ENCODE measurements at places on chromosomes 1 and 21.

DNA sequence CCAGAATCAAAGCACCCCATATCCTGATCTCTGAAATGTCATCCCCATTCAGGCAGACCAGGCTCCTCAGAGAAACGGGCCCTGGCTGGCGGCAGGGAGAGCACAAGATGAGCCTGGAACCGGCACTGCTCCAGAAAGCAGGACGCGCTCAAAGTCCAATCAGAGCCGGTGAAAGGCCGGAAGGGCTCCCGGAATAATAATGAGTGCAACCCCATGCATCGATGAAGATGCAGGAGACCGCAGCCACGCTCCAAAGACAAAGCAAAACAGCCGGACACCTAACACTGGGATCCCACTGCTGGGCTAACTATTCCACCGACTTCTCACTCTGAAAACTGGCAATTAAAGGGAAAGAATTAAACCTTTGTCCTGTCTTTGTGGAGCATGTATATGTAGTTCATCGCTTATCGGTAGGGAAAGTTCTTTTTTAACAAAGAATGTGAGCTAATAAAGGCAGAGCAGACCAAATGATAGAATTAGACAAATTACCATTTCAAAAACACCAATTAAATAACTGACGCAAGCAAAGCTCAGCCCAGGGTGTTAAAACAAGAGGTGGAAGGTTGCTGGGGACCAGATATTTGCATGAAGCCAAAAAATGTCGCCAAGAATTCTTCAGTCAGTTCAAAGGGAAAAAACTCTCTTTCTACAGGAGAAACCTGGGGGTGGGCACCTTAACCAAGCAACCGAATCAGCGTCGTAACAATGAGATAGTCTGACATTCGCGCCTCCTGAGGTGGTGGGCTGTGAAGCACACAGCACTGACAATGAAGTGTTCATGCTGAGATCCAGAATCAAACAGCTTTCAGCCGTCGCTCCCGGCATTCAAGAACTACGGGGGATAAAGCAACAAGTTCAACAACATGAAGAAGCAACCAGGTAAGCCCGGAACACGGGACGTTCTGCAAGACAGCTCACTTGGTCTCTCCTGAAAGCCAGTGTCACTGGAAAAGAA is 95.2 kb downstream of the NPHP4 start:
- DNase-seq, result no peak

DNA sequence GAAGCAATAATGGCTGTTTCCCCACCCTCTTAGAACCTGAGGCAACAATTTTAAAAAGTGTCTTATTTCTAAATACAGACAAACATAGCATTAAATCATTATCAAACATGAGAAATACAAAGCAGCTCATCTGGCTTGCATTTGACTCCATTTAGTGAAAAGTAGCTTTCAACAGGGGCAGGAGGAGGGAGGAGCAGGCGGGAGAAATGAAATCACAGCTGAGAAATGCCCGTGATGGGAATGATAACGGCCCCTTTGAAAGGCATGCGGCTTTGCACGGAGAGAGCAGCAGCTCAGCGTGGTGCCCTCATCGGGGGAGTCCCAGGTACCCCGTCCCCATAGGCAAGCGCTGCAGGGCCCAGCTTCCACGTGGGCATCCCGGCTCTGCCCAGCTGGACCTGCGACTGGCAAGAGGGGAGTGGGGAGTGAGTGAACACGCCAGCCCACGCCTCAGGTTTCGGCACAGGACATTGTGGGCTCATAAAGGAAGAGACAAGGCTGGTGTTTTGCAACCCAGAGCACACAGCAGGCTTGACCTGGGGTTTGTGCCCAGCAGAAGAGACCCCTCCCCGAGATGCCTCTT is 134.6 kb downstream of the NPHP4 start:
- DNase-seq, result no peak

GRCh38 chr21:16767201-16767600 is 745.6 kb upstream of the CXADR start:
- DNase-seq, result no peak

DNA sequence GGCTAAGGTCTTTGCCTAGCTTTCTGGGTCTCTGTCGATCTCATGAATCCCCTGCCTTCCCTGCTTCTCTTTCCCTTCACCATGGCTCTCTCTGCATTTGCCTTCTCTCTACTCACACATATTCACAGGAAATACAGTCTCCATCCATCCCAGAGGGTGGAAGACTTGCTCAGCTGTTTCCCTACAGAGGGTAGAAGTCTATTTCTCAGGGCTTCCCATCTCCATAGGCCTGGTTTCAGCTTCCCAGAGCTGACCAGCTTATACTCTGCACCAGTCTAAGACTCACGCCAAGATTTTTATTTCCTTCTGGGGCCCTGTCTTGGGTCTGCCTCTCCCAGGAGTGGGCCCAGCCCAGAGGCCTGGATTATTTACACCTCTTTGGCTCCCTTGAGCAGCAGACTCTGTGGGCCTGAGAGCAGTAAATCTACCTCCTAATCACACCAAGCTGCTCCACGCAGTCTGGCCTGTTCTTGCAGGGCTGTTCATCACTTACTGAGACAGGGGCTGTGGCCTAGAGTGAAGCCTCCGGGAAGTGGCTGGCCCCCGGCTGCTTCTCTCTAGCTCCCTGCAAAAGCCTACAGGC is 102.5 kb downstream of the PLXNA2 start:
- DNase-seq, result no peak

DNA sequence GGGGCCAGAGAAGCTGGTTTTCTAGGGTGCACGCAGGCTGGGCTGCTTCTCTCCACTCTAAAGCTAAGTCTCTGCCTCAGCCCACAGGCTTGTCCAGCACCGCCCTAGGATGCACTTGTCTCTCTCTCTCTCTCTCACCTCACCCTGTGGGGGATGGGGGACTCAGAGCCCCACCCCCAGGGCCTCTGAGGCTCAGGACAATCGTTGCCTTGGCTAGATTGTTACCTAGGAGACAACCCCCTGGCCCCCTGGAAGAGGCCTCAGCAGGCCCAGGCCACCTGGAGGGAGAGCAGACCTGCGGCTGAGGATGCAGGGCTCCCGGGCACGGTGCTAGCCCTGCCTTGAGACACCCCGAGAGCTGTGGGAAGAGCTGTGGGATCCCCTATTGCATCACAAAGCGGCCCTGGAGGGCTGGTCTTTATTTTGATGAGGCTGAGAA is at the start of gene ACTRT2:
TSS of gene ACTRT2 (plus strand) at position 235 of the 439 bp plus-strand sequence. CDS start 220 bp downstream, outside the sequence.
- DNase-seq, result no peak

- no peak for DNase-seq
Measured at GRCh38 chr21:46340998-46341397, 17.0 kb downstream of the PCNT start.

DNA sequence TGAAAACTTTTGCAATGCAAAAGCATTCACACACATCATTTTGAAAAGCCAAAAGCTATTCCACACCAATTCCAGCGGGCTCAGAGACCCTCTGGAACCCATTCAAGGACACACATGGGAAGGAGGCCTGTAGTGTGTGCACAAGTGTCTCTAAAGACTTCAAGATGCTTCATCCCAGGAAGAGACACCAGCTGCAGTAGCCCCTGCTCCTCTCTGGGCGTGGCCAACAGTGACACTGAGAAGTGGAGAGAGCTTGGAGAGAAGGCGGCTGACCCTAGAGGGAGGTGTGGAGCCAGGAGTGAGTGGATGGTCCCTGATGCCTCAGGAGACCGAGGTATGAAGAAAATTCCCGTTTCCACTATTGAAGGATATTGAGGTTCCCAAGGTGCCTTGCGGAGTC is 14.9 kb upstream of the TNNI1 start:
- no peak for DNase-seq

DNA sequence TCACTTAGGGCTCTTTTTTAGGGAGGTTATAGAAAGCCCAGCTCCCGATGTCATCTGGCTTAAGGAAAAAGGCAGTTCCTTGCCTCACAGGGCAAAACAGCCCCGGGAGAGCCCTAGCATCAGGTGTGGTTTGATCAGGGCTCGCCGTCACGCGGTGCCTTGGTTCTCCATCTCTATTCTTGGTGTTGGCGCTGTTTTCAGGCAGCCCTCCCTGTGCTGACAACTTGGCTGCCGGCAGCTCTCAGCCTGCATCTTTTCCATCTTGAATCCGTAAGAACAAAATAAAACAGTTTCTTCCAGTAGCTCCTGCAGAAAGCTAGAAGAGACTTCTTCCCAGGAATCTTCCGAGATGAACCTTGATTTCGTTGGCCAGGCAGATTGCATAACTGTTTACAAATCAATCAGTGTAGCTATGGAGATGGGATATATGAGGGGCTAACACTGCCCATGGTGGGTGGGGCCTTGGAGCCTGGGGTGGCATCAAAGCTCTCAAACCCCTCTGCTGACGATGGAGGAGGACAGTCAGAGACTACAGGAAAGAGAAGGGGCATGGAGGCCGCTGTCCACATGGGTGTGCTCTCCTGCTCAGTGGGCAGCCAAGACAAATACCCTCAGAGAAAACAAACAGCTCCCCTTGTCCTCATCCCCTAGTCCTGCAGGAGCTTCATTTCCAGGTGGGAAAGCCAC is 370.7 kb upstream of the C1orf174 start:
- no peak for DNase-seq

- DNase-seq, result no peak
Measured at GRCh38 chr1:10529091-10529490, 54.3 kb downstream of the PEX14 start.

- DNase-seq, result no peak
Measured at GRCh38 chr1:234870020-234870981, 258.3 kb downstream of the TOMM20 start.

DNA sequence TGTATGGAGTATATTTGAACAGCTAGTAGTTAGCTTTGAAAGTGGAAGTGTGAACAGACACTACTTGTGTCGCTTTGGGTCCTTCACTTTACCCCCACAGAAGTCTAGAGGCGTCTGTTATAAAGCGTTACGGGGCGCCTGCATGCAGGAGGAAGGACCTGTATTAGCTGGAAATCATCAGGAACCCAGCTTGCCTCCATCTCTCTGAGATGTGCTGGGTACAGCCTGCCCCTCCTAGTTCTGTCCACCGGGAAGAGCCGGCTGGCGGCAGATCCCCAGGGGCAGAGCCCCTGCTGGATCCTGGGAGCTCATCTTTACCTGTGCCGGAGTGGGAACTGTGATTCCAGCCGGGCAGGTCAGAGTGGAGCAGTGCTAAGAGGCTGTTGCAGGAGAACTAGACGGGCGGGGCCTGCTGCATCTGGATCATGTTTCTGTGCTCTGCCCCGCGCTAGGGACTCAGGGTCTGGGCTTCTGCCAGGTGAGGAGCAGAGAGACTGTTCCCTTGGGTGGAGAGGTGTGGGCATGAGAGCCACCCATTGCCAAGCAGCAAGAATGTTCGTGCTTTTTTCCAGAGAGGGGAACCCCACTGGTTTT is 22.3 kb upstream of the SPSB1 start:
- no peak for DNase-seq

DNA sequence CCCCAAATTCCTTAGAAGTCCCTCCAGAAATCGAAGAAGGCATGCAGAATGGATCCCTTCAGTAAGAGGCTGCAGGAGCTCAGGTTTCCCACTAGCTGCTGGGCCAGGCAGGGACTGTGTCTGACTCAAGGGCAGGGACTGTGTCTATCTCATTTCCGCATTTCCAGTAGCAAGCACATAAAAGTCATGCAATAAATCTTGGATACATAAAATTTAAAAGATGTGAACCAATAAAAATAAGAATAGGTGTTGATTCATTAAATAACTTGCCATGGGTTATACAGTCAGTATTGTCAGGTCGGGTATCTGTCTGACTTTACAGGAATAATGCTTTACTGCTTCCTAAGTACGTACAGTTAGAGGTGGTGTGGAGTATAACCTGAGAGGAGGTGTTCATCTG is 15.2 kb downstream of the PM20D1 start:
- no peak for DNase-seq

- no peak for DNase-seq
Measured at GRCh38 chr1:116273042-116273783, 99.8 kb upstream of the ATP1A1 start.

DNA sequence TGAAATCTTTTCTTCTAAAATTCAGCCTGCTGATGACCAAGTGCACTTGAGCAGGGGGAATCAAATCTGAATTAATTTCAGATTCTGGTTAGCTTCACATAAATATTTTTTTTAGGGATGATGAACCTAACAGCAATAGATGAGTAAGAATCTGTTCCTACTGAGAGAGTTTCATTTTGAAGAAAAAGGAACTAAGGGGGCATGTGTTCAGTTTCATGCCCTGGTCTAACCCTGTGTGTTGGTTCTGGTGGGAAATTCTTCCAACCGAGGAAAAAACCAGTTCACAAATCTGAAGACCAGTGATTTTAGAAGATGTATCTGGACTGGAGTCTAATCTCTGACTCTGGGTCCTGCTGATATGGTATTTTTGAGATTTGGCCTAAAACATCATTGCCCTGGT is 13.7 kb downstream of the SELL start:
- no peak for DNase-seq

DNA sequence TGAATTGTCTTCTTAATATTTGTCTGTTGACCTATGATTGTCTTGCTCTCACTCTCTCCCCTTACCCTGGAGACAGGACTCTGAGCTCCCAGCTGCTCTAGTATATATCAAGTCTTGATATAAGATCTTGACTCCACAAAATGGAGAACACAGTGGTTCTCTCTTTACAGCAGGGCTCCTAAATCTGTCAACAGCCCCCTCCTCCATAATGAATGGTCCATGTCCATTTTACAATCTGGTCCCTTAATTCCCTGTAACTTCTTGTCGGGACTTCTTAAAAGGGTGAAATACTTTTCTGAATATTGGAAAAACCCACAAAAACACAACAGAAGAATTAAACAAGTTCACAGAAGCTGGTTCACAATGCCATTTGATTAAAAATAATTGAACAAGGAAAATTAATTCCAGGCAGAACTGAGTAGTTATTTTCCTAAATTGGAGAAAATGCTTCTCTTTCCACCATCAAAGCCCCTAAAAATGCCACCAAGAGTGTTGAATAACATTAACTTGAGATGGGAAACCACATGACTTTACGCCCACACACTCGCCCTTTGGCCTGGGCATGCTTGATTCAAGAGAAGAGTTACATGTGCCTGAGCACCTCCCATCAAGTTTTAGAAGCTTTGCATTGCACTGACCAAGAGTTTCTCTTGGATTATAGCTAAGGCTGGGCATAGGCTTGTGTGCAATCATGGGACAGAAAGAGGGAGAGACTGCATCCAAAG is 109.8 kb downstream of the TOMM20 start:
- no peak for DNase-seq

DNA sequence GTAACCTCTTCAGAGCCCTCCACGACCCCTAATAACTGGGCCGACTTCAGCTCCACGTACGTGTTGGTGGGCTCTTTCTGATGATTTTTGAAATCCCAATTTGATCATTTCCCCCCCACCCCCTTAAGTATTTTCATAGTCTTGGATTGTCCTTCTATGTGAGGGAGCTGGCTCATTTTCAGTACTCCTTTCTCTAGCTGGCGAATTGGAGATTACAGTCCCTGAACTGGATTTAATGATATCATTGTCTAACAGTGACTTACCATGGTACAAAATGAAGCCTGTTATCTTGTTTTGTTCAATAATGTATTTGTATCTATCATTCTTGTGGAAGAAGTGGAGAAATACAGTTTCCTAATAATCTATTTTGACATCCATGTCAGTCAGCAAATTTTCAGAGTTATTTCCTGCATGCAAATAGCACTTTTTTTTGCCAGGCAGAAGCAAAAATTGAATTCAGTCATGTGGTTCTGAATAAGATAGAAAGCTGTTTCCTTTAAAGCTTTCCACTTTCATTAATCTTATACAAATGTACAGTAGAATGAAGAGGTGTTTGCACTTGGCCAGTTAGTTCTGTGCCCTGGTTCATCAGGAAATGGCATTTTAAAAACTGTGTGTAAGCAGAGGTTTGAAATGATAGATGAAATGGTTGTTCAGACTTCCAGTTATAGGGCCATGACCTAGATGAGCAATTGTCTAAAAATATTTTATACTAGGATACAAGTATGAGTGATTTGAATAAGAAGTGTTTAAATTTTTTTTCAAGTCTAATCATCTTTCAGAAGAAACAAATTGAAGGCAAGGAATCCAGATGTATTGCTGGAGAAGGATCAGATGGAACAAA is 104.2 kb downstream of the ATP5PO start:
- no peak for DNase-seq

GRCh38 chr1:204571128-204571527 is 54.9 kb downstream of the MDM4 start:
- no peak for DNase-seq
